ENCODE measurements at places on chromosomes 12 and 14.

GRCh38 chr12:42855362-42855950 lies 265.9 kb upstream of the PRICKLE1 start:
- no peaks in the 10 kb centered on the region for H3K27me3 ChIP-seq
- H3K27ac ChIP-seq: no peak overlapping the region
- no peaks in the 10 kb centered on the region for H3K36me3 ChIP-seq

- H3K36me3 ChIP-seq: no peaks in the 10 kb centered on the region
- no peaks in the 10 kb centered on the region for H3K4me1 ChIP-seq
- no peak overlapping the region for H3K27ac ChIP-seq
- H3K27me3 ChIP-seq: no peaks in the 10 kb centered on the region
- no peak overlapping the region for H3K4me3 ChIP-seq
Observed at GRCh38 chr12:81797100-81797499, 38.0 kb upstream of the PPFIA2 start.

- no peak overlapping the region for H3K27ac ChIP-seq
- H3K27me3 ChIP-seq: no peaks in the 10 kb centered on the region
- no peaks in the 10 kb centered on the region for H3K36me3 ChIP-seq
- no peak for DNase-seq
- H3K4me1 ChIP-seq: no peaks in the 10 kb centered on the region
Observed at GRCh38 chr12:15919418-15919817, 8.3 kb downstream of the DERA start.

GRCh38 chr14:64444984-64445845 lies 20.1 kb upstream of the AKAP5 start:
- DNase-seq: peak; percentile 14
- no peaks in the 10 kb centered on the region for H3K27me3 ChIP-seq
- no peak overlapping the region for H3K4me3 ChIP-seq
- peaks cover 10% of the 10 kb centered on the region for H3K36me3 ChIP-seq

- DNase-seq: no peak
- no peak overlapping the region for H3K4me3 ChIP-seq
Observed at GRCh38 chr12:105259226-105259625, 23.3 kb upstream of the APPL2 start.

Measured in CD4-positive, alpha-beta memory T cell (primary cell).